CD4-positive, alpha-beta T cell (primary cell): ENCODE measurements at places on chromosomes 7 and 10. TPM values are rescaled to one million over a fixed set of nuclear protein-coding genes. Genes with fewer than 3 reads are reported as not detected.

GUSB gene
- total RNA-seq, result 42.9 TPM

TMEM229A gene
- not detected for total RNA-seq

TMEM139 gene
- 0.20 TPM for total RNA-seq

C10orf67 gene
- total RNA-seq, result not detected

CLEC5A gene
- total RNA-seq, result not detected

HECW1 gene
- total RNA-seq, result not detected

CAMK2B gene
- not detected for total RNA-seq

AKR1C1 gene
- total RNA-seq, result 2.6 TPM

METTL27 gene
- total RNA-seq, result 2.1 TPM

SPACDR gene
- 0.93 TPM for total RNA-seq

HKDC1 gene
- 3.1 TPM for total RNA-seq

ACTR1A gene
- 43.3 TPM for total RNA-seq

TSPAN15 gene
- 2.2 TPM for total RNA-seq

GOLGA7B gene
- total RNA-seq, result 6.1 TPM

FAM25G gene
- total RNA-seq, result not detected

COL1A2 gene
- total RNA-seq, result 0.28 TPM

ADAP1 gene
- total RNA-seq, result 6.8 TPM

UCN3 gene
- total RNA-seq, result not detected

VAX1 gene
- not detected for total RNA-seq

NPY4R2 gene
- total RNA-seq, result not detected

SLC26A3 gene
- total RNA-seq, result not detected

POMZP3 gene
- 36.9 TPM for total RNA-seq

KMT2E gene
- total RNA-seq, result 296 TPM

CPA2 gene
- total RNA-seq, result not detected

TFR2 gene
- total RNA-seq, result 1.7 TPM

ACSM6 gene
- total RNA-seq, result not detected

MBL2 gene
- total RNA-seq, result not detected

LRGUK gene
- 0.27 TPM for total RNA-seq

MAGI2 gene
- not detected for total RNA-seq

CLDN4 gene
- total RNA-seq, result 0.05 TPM

KEL gene
- not detected for total RNA-seq

ATG9B gene
- total RNA-seq, result 17.1 TPM

ZNF804B gene
- not detected for total RNA-seq

TEX36 gene
- not detected for total RNA-seq

DKK1 gene
- total RNA-seq, result not detected

MACROH2A2 gene
- 2.2 TPM for total RNA-seq
